ENCODE measurements at places on chromosomes 3 and 15.

DNA sequence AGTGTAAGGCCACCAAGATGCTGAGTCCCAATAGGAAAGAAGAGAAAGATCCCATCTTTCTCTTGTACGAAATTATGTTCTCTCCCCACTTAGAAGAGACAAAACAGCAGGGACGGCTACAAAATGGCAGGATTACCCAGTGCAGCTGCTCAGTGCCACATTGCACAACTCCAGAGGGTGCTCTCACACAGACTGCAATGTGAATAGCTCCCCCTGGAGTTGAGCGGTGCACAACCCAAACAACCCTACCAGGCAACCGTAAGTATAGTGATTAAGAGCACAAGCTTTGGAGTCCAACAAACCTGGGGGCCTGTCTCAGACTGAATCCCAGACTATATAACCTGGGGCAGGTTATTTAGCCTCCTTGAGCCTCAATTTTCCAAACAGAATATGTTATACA, 3.1 kb upstream of the BHLHE40 start:
- DNase-seq: peak; percentile 70

DNA sequence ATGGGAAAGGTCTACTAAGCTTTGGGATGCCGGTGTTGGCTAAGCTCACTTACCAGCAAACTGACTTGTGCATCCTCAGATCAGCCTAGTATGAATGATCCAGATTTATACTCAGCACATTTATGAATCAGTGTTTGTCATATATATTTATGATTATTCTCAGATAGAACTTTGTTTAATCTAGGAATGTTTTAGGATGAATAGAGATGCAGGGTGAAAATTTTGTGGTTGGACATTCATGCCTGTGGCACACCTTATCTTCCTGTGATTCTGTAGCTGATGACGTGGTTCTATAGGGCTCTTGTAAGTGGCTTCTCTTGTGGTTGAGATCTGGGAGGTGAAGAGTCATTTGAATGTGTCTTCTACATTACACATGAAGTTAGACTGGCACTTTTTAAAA, 11.4 kb downstream of the CDIN1 start:
- DNase-seq: peak; percentile 24

DNA sequence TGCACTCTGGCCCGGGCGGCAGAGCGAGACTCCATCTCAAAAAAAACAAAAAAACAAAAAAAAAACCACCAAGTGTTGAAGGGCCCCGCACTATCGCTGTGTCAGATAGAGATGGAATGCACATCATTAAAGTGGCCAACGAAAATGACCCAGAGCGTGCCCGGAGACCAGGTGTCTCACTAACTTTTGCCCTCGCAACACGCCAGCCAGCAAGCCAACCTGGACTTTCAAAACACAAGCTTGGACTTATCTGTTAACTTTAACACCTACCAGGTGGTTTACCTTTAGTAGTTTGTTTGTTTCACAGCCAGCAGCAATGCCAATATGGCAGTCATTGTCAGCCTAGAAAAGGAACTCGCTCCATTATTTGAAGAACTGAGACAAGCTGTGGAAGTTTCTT, 28.6 kb downstream of the FAM174B start:
- DNase-seq: no peak

DNA sequence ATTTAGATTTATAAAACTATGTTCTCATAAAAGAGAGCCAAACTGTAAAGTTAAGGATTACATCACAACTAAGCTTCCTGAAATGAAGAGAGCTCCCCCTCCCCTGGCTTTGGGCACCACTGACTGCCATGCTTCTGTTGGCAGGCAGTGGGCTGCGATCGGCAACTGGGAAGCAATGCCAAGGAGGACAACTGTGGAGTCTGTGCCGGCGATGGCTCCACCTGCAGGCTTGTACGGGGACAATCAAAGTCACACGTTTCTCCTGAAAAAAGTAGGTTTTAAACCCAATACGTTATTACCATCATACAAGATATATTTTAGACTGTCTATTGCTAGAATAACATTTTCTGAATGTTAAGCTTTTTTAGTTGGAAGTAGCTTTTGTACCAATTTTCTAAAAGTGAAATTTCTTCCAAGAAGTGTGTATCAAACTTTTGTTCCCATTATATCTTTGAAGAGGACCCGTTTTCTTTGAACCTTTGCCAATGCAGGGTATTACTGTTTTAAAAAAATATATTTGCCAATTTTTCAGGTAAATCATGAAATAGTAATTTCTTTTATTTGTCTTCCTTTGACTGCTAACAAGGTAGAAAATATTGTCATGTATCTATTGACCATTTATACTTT, 184.1 kb downstream of the ADAMTSL3 start:
- no peak for DNase-seq
